NCI-H524 (cell line): ENCODE measurements at places on chromosomes 13 and 19.

DNA sequence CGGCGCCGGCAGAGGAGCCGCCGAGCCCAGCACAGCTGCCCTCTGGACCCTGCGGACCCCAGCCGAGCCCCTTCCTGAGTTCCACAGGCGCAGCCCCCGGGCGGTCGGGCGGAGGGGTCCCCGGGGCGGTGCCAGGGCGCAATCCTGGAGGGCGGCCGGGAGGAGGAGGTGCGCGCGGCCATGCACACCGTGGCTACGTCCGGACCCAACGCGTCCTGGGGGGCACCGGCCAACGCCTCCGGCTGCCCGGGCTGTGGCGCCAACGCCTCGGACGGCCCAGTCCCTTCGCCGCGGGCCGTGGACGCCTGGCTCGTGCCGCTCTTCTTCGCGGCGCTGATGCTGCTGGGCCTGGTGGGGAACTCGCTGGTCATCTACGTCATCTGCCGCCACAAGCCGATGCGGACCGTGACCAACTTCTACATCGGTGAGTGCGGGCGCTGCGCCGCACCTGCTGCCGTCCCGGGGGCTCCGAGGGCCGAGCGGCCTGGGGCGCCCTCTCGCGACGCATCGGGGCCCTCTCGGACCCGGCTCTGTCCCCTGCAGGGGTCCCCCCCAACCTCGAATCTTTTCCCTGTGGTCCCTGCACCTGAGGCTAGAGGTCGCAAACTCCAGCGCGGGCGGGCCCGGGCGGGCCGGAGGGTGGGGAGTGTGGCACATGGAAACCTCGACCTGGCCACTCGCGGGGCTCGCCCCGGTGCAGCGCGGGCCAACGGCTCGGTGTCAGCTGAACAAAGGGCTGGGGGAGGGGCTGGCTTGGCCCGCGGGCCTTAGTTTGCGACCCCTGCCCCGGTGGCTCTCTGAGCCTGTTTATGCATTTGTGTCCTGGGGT lies at the start of gene KISS1R:
TSS of gene KISS1R (plus strand) at position 11 of the 829 bp plus-strand sequence. CDS start at position 181, 170 bp downstream.
- DNase-seq, result peak; percentile 87

DNA sequence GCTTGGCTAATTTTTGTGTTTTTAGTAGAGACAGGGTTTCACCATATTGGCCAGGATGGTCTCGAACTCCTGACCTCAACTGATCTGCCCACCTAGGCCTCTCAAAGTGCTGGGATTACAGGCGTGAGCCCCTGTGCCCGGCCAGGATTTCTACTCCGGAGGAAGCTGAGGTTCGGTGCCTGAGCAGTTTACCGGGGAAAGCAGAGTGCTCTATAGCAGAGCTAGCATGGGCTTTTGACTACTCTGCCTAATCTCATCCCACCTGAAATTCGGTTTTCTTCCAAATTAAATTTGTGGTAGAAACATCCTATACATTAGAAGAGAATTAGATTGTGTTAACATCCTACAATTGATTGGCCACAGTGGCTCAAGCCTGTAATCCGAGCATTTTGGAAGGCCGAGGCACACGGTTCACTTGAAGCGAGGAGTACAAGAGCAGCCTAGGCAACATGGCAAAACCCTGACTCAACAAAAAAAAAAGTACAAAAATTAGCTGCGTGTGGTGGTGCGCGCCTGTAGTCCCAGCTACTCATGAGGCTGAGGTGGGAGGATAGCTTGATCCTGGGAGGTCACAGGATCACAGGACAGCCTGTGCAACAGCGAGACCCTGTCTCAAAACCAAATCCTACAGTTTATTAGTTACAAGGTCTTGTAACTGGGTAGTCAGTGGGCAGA lies 1.6 kb downstream of the RPL13A start:
- DNase-seq, result no peak

DNA sequence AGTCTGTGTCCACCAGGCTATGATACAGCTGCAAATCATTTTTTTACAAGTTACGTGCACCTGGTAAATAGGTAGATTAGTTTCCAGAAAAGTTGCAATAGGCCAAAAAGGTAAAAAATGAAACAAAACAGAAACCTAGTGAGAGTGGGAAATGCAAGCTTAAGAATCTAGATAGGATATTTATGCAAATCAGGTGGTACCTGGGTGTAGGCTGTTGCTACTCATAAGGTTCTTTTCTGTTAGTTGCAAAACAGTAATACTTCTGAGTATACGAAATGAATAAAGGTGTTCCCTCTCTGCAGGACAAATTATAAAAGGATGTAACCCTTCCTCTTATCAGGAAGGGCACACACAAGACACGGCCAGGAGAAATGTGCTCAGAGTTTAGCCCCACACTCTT lies 97.9 kb downstream of the UGGT2 start:
- DNase-seq, result no peak

DNA sequence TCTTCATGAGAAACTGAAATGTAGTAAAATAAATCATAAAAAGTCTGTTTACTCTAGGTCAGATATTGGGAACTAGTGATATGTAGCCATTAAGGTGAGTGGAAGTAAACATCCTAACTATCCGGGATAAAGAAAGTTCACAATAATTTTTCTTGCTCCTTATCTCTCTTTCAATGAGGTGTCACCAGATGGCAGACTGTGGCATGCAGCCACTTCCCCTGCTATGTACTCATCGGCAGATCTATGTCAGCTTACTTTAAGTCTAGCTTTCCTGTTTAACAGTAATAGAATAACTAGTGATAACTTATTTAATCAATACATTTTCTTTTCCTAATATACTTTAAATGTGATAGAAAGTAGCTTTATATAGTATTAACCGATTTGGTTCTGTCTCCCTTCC lies 181.9 kb downstream of the NDFIP2 start:
- DNase-seq, result no peak

DNA sequence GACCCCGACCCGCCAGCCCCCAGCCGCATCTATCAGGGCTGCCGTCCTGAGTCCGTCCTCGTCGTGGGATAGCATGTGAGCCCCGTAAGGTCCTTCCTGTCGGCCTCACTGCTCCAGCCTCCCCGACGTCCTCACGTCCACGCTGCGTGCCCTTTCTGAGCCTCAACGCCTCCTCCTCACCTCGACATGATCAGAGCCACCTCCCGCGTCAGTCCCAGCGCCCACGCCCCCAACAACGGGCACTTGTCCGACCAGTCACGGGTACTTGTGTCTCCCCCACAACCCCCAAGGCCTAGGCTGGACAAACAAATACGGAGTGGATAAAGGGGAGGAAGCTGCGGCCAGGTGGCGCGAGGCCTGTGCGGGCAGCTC lies 665 bp downstream of the ZNF497 start:
- DNase-seq, result peak; percentile 34

GRCh38 chr13:31846961-31847752 lies 107.8 kb downstream of the RXFP2 start:
- DNase-seq, result no peak

DNA sequence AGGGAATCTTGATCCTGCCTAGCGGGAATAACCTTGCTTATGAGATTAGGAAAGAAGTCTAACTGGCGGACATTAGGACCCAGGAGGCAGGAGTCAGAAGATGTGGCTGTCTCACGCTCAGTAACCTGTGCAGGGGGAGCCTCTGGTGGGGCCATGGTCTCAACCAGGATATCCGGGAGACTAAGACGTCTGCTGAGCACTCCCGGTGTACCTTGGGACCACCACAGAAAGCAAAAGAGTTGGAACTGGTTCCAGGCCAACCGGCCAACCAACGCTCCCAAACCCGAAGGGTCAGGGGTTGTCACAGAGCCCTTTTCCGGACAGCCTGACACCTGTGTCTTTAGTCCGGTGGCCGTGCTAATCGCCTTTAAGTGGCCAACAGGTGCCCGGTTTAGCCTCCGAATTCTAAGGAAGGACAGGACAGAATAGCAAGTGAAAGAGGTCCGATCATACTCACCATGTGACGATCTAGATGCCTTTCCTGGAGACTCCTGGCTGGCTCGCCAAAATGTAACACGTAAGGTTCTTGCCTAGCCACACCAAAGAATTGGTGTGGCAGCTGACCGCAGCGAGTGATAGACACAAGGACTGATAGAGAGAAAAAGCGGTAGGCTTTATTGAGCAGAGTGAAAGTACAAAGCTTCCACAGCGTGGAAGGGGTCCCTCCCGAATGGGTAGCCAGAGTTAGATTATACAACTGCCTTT lies 103.9 kb upstream of the DIAPH3 start:
- no peak for DNase-seq

DNA sequence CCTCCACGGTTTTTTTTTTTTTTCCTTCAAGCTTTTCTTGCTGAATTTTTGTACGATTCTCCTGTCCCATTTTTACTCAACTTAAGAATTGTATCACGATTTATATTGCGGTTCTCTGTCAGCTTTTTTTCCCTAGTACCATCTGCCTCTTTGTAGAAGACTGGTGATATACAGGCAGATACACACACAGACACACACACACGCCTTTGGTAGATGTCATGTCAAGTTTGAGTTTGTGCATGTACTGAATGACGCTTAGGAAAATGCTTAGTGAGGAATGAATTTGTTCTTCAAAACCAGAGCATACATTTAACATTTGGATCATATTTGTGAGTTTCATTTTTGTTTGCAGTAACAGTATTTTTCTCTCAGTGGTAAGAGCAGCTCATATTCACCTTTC lies 82.0 kb upstream of the MBNL2 start:
- no peak for DNase-seq

- peak; percentile 96 for DNase-seq
Measured at GRCh38 chr13:97058391-97058790, 64.1 kb upstream of the OXGR1 start.

- DNase-seq, result no peak
Measured at GRCh38 chr13:99686157-99686572, 184.9 kb downstream of the TM9SF2 start.

- no peak for DNase-seq
Measured at GRCh38 chr13:101767131-101767530, 314.7 kb downstream of the ITGBL1 start.

DNA sequence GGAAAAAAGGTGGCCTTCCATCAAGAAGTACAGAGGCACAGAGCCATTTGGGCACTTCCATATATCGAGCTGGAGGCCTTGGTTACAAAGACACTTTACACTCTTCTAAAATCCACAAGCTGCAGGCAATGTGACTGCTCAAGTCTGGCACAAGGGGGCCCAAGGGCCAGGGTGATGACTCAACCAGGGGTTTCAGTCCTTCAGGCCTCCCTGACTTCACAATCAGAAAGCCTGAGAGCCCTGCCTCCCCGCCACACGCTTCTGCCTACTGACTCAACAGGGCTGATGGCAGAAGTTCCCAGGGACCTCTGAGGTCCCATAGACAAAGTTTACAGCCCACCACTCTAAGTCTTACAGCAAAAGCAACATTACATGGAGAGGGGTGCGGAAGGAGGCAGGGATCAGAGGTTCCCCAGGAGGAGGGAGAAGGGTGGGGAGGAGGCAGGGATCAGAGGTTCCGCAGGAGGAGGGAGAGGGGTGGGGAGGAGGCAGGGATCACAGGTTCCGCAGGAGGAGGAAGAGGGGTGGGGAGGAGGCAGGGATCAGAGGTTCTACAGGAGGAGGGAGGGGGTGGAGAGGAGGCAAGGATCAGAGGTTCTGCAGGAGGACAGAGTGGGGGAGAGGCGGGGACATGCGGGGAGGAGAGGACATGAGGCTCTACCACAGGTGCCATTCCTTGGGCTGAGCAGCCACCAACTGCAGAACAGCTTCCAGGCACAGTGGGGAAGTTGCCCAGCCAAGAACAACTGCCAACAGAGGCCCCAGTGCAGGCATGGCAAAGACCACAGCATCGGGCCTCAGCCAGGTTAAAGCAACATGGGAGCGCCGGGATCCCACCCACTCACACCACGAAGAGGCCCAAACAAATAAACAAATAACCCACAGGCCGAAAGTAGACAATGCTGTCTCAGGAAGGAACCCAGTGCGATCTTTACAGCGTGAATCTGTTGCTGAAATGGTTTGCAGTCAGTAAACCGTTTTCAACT lies 52.0 kb downstream of the SLC7A1 start:
- no peak for DNase-seq

GRCh38 chr19:10226376-10227025 lies 4.6 kb downstream of the S1PR2 start:
- DNase-seq, result no peak

DNA sequence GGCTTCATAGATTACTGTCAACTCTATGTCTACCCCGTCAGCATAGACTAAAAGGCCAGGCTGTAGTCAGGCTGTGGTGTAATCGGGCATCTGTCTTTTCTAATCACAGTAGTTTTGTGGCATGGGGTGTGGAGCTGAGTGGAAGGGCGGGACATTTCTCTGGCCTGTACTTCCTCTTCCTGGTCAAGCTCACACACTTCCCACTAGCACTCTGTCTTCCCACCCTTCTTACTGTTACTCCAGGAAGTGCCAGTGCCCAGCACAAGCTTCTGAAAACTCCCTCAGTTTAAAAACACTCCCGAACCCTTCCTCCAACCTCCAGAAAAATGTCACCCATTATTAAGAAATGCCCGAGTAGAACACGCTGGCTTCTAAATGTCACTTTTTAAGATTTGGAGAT lies 229.8 kb downstream of the KLF5 start:
- DNase-seq, result no peak

- no peak for DNase-seq
Measured at GRCh38 chr19:50315773-50316448, 13.3 kb downstream of the KCNC3 start.

DNA sequence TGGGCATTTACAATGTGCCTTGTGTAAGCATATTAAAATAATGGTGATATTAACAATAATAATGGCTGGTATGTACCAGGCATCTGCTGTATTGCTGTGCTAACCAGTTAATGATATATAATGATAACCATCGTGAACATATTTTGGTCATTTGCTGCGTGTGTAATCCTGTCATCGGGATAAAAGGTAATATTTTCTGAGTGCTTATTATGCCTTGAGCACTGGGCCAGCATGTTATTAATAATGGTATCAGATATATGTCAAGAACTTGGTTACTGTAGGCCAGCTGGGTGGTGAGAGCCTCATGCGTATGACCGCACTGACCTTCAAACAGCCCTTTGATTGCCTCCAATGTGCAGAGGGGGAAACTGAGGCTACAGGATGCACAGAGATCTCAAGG lies 22.2 kb upstream of the FXYD3 start:
- DNase-seq, result no peak

- no peak for DNase-seq
Measured at GRCh38 chr19:30802424-30803013, 430.3 kb downstream of the ZNF536 start.

- no peak for DNase-seq
Measured at GRCh38 chr13:39364947-39365468, 238.0 kb downstream of the LHFPL6 start.

GRCh38 chr13:27915301-27916207 lies 4.2 kb upstream of the PDX1 start:
- DNase-seq, result no peak

DNA sequence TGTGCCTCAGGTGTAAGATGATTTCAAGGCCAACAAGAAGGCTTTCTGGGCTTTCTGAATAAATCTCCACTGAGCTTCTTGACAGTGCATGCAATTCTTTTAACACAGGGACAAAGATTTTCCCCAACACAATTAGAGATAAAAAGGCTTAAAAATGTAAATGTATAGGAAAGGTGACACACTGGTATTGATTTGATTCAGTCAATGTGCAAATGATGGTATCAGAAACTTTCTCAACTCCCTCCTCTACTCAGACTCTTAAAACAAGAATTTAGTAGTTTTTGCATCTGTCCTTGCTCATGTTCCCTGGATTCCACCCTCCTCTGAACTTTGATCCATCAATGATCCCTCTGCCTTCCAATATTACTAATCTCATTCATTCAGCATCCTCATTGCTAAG lies 111.6 kb upstream of the FNDC3A start:
- no peak for DNase-seq

- DNase-seq, result no peak
Measured at GRCh38 chr13:31970231-31970930, 61.2 kb upstream of the FRY start.
